ENCODE measurements at places on chromosomes 7 and 10.

DNA sequence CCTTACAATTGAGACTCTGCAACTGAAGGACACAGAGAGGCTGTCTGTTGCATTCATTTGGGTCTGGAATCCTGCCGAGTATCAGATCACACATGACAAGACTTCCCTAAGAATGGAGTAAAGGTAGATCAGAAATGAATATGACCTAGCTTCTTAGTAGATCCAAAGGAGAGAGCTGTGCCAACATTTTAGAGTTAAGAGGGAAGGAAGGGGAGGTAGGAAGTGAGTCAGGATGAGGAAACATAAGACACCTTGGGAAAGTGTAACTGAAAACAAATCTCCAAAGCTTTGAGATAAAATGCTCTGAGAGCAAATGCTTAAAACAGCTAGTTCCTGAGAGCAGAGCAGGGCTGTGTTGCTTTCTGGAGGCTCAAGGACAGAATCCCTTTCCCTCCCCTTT, 6.1 kb upstream of the SLC25A13 start:
- no peak for DNase-seq

DNA sequence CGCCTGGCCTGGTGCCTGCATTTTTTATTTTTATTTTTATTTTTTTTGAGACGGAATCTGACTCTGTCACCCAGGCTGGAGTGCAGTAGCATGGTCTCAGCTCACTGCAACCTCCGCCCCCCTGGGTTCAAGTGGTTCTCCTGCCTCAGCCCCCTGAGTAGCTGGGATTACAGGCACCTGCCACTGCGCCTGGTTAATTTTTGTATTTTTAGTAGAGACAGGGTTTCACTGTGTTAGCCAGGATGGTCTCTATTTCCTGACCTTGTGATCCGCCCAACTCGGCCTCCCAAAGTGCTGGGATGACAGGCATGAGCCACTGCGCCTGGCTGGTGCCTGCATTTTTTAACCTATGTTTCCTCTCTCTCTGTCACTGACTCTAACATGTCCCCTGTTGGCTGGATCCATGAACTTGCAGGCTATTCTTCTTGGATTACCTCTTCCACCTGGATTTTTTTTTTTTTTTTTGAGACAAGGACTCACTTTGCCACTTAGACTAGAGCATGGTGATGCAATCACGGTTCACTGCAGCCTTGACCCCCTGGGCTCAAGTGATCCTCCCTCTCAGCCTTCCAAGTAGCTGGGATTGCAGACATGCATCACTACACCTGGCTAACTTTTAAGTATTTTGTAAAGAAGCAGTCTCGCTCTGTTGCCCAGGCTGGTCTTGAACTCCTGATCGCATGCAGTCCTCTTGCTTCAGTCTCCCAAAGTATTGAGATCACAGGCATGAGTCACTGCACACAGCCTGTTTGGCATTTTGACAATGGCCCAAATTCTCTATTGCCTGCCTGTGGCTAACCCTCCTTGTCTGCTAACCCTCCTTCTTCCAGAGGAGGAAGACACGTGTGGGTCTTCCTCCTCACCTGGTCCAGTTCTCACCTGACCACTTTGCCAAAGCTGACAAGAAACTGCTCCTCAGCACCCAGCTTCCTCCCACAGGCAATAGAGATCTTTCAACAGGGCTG, 23.0 kb upstream of the PRPF18 start:
- DNase-seq = no peak

DNA sequence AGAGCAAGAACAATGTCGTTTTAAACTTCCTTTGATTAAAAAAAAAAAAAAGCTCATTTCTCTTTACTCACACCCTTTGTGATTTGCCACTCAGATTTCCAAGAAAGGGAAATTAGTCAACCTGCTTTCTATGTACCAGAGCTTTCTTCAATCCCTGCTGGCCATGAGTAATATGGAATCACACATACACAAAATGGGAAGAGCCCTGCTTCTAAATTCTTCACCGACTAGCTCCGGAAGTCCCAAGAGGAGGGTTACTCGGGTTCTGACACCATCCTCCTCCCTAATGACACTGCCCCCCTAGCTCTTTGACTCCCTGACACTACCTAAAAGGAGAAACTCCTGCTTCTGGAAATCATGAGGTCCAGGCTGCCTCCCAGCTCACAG, 81.8 kb upstream of the SFMBT2 start:
- DNase-seq = no peak

- peak; percentile 3 for DNase-seq
Measured at GRCh38 chr7:141754939-141755338, 9.0 kb upstream of the TAS2R3 start.

DNA sequence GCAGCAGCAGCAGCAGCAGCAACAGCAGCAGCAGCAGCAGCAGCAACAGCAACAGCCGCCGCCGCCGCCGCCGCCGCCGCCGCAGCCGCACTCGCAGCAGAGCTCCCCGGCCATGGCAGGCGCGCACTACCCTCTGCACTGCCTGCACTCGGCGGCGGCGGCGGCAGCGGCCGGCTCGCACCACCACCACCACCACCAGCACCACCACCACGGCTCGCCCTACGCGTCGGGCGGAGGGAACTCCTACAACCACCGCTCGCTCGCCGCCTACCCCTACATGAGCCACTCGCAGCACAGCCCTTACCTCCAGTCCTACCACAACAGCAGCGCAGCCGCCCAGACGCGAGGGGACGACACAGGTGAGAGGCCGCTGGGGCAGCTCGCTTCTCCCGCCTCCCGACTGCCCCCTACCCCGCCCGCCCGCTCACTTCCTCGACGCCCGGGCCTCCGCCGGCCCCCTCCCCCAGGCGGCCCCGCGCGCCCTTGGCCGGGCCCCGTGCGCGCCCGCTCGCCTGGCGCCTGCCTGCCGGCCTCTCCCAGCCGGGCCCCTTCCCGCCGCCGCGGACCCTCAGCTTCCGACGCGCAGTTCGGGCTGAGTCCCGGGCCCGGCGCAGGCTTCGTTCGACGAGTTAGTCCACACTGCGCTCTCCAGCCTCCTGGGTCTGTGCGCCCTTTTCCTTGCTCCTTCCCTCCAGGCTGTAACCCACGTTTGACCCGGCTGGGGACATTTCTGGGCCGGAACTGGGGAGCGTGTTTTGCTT, 882 bp downstream of the DLX6 start:
- peak; percentile 18 for DNase-seq

GRCh38 chr10:108902619-108903285, 1020.6 kb downstream of the XPNPEP1 start:
- no peak for DNase-seq

GRCh38 chr10:85045046-85045445, 716.7 kb downstream of the CCSER2 start:
- no peak for DNase-seq

DNA sequence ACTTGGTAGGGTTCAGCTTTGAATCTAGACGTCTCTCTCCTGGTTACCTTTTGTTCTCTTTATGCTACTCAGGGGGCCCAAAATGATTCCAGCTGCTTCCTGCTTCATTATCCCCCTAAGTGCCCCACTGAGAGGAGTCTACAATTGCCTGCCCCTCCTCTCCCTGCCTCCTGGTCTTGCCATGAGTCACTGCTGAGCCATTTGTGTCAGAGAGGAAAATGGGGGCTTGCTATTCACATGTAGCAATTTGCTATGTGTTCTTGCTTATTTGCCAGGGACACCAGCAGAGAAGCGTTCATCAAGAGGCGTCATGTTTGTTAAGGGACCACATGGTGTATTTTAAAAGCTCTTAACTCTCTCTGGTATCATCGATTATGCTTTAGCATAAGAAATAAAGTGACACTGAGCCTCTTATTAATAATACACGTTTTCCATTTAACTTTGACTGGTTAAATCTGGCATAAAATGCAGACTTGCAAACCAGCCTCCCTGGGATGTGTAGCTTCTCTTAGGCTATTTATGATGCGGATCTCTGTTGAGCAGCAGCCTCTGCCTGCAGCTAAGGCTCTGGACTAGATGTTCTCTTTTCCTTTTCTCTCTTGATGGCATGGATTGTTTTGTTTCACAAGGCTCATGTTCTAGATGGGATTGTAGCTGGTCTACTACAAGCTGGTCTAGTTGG, 239.3 kb downstream of the AUTS2 start:
- DNase-seq = no peak

DNA sequence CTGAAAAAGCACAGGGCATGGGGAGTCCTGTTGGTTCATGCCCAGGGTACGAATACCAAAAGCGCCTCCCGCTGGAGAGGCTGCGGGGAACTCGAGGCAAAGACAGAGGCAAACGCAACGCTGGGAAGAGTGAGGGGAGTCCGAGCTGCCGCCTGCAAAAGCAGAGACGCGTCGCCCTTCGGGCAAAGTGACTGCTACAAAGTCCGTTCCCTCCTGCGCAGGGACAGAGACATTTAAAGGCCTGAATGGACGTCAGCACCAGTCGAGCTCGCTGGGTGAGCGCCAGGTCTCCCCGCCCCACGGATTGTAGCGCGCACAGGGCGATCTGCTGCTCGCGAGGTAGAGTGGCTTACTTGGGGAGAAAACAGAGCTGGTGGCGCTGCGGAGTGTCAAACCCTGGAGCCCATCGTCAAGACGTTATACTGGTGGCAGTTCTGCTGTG, 732.8 kb downstream of the ZWINT start:
- DNase-seq = no peak

DNA sequence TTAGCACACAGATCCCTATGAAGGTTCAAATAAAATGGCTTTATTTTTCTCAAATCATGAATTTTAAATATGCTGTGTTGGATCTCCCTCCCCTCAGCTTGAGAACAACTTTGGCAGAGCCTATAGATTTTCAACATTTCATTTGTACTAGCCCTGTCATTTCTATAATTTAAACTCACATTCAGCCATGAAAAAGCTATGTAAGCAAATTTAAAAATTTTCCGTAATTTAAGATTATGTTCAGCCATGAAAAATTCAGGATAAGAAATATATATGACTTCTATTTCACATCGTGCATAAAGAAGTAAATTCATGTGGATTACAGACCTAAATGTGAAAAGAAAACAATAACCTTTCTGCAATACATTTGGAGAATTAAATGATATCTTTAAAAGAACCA, 36.5 kb upstream of the SCIN start:
- no peak for DNase-seq

DNA sequence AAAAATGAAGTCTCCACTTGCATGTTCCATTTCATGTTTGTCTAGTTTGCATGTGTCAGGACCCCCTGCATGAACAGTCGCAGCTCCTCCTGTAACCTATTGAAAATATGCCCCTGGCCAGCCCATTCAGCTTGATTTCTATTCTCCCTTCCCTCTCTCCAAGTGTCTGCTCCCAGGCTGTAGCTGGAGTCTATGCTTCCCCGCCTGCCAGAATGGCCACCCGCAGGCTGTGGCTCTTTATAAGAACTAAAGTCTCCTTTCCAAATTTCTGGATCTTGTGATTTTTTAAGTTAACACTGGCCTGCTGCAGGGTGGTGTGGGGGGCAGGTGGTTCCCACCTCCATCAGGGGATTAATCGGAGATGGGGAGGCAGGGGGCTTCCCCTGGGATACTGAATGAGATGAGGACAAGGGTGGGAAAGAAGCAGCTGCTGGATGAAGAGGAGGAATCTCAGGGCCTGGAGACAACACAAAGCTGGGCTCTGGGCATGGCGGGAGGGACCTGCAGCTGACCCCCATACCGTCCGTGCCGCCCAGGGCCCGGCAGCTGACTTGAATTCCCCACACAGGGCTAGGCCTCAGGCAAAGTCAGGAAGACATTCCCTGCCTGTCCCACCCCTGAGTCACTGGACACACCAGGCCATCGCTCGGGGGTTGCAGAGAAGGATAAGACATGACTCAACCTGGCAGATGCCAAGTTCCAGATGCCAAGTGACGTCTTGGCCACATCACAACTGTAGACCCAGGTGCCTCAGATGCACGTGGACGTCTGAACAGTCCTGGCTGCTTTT, 399.5 kb upstream of the FOXK1 start:
- DNase-seq = no peak

- no peak for DNase-seq
Measured at GRCh38 chr10:132263866-132264265, 43.9 kb downstream of the STK32C start.

- DNase-seq = no peak
Measured at GRCh38 chr10:117454502-117454901, 79.3 kb upstream of the PDZD8 start.

- DNase-seq = no peak
Measured at GRCh38 chr10:77234599-77234998, 403.0 kb downstream of the KCNMA1 start.

GRCh38 chr7:21671859-21672258, 129.0 kb downstream of the DNAH11 start:
- no peak for DNase-seq

- no peak for DNase-seq
Measured at GRCh38 chr10:72104472-72105097, 16.2 kb upstream of the SPOCK2 start.

Data from stimulated activated CD4-positive, alpha-beta T cell treated with anti-CD3 and anti-CD28 coated beads, Interleukin-12 subunit alpha, Interleukin-12 subunit beta, amount 100 ng/mL, for 4 hours (primary cell).